Thoracic aorta (tissue), 2 donors: ENCODE measurements at places on chromosomes 3 and 15. TPM values are rescaled to one million over a fixed set of nuclear protein-coding genes. Genes with fewer than 3 reads are reported as not detected.

GRCh38 chr3:29348316-29348715, 67.4 kb downstream of the RBMS3 start:
- no peak for DNase-seq

DNA sequence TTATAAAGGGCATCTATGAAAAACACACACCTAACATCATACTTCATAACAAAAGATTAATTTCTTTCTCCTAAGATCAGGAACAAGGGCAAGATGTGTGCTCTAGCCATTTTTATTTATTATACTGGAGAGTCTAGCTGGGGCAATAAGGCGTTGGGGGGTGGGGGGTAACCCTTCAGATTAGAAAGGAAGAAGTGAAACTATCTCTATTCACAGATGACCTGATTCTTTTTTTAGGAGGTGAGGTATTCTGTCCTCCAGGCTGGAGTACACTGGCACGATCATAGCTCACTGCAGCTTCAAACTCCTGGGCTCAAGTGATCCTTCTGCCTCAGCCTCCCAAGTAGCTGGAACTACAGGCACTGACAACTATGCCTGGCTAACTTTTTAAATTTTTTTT, 89.5 kb upstream of the MANF start:
- DNase-seq, result no peak

DNA sequence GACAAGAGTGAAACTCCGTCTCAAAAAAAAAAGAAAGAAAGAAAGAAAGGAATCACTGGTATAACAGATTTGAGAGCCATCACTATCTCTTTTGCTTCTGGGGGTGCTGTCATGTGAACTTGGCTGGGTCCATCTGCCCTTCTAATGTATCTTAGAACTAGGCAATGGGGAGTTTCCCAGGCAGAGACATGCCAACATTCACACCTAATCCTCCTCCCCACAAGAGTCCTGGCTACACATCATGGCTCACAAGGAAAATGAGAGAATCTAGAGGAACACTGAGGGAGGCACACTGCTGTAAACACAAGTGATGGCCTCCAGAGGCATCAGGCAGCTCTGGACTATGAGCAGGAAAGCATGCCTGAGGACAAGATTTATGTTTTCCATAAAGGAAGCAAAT, 67.8 kb upstream of the PPP2R3A start:
- no peak for DNase-seq

GRCh38 chr3:172692751-172693338, 18.0 kb downstream of the NCEH1 start:
- DNase-seq, result no peak

Gene CLDN18
- total RNA-seq, result not detected

Gene C3orf20
- total RNA-seq, result not detected

GRCh38 chr3:55333046-55333445, 154.1 kb downstream of the WNT5A start:
- no peak for DNase-seq

DNA sequence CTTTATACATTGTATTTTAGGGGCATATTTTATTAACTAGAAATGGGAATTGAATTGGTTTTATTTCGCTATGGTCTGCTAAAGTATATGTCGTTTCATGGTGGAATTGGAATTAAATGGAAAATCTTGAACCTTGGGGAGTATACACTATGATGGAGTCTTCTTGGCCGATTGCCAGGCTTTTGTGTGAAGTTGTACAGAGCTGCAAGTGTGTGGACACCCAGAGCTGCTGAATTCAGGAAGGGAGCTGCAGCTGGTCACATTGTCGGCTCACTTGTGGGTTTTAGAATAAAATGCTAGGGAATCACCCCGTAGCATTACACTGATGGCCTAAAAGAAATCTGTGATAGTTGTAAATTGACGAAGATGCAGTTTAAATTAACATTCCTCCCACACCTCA, 35.1 kb downstream of the USP3 start:
- DNase-seq, result no peak

- DNase-seq, result no peak
Measured at GRCh38 chr15:49715211-49715610, 94.4 kb downstream of the DTWD1 start.

DNA sequence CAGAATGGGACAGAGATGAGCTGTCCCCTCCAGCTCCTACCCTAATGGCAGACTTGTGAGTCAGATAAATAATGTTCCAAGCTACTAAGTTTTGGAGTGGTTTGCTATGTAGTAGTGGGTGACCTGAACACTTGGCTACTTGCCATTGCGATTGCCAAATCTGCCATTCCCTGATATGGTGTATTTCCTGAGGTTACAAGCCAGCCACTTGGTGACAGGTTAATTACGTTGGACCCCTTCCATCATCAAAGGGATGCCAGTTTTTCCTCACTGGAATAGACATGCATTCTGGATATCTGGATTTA, 33.6 kb downstream of the MORF4L1 start:
- peak; percentile 65 for DNase-seq

Gene PPP1R14D
- total RNA-seq, result not detected
